Femur (tissue), 1 donor: ENCODE measurements at places on chromosomes 5 and 9.

DNA sequence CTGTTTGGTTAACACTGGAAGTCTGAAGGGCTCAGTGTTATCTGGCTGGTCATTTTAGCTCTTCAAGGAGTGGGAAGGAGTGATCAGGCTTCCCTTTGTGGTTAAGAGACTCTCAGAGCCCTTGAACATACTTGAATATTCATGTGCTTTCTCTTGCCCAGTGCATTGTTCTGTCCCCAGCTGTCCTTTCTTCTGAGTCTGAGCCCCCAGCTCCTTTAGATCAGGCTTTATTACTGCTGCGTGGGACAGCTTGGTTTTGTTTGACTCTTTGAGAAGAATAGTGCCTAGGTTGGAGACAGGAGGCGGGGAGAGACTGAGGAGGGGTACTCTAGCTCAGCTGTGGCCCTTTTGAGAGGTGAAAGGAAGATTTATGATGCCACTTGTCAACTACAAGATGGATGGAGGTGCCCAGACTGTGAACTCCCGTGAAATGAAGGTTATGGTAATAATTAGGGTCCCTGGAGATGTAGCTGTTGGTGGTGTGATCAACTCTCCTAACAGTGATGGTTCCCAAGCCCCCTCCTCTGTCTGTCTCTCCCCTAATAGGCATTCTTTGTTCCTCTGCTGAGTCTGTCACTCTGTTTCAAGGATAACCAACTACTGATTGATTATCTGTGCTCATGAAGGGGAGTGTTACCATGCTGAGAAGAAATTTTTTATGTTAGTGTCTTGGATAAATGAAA, 83.1 kb upstream of the GLRA1 start:
- DNase-seq = no peak

DNA sequence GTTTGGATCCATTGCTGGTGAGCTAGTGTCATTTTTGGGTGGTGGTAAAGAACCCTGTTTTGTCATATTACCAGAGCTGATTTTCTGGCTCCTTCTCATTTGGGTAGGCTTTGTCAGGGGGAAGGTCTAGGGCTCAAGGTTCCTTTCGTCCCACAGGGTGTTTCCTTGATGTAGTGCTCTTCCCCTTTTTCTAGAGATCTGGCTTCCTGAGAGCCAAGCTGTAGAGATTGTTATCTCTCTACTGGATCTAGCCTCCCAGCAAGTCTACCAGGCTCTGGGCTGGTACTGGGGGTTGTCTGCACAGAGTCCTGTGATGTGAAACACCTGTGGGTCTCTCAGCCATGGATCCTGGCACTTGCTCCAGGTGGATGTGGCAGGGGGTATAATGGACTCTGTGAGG, 145.9 kb downstream of the HINT1 start:
- no peak for DNase-seq

- no peak for DNase-seq
Observed at GRCh38 chr5:74963407-74963806, 89.0 kb downstream of the GCNT4 start.

- DNase-seq = no peak
Observed at GRCh38 chr5:170372971-170373370, 16.2 kb downstream of the KCNMB1 start.

DNA sequence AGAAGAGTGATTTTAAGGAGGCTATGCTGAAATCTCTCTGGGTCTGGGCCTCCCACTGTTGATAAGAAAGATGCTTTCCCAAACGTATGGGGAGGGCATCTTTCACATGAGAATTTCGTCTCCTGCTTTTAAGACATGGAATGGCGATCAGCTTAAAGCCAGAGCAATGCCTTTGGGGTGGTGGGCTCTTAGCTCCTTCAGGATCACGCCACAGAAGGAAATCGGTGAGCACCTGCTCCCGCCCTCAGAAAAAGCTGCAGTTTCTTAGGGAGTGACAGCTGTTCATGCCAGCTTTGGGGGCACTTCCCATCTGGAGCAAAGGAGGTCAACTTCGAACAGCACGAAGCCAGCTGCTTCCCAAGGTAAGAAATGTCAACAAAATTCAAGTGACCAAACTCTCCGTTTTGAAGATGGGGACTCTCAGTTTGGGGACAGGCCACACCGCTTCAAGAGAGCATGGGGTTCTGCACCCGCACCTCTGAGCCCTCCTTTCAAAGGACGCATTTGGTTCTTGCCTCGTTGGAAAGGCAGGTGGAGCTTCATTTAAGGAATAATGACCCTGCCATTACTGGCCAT, 39.0 kb downstream of the TRIP13 start:
- no peak for DNase-seq

- DNase-seq = peak; percentile 59
Observed at GRCh38 chr5:400282-401145, 42.5 kb upstream of the EXOC3 start.

DNA sequence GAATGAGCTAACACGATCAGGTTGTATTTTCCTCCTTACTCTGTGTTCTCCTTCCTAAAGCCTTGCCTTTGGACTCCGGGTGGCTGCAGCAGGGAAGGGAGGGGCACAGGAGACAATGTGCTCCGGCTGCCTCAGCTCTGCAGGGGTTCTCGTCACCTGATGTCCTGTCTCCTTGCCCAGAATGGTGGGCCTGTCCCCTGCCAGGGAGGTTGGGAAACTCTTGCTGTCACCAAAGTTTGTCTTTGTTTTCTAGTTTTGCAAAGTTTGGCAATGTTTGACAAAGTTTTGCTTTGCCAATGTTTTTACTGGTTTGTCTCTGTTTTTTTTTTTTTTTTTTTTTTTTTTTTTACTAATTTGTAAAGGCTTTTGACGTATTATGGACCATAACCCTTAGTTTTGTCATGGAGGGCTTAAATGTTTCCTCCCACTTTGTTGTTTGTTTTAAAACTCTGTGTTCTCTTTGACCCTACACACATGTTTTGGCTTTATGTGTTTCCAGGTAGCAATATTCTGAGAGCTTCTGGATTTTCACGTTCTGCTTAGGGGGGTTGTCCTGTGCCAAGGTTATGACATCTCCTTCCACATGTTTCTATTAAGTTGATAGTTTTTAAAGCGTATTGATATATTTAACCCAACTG, 49.3 kb downstream of the GADD45G start:
- DNase-seq = no peak

DNA sequence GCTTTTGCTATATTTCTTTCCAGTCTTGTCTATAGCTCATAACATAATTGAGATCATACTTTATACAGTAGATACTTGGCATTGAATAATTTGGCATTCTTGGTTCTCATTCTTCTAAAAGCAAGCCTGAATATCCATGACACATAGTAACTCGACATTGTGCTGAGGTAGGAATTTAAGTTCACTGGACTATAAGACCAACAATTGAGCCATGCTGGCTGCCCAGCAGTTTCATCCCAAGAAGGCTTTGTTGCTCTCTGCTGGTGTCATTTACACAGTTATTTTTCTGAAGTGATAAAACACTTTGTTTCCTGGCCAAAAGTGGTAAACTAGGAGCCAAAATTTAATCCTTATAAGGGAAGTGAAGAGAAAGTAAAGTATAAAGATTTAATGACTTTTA, 192.0 kb downstream of the ADAMTSL1 start:
- no peak for DNase-seq

- no peak for DNase-seq
Observed at GRCh38 chr9:13665418-13666066, 386.1 kb upstream of the MPDZ start.

- DNase-seq = no peak
Observed at GRCh38 chr9:9563817-9564216, 1049.0 kb downstream of the PTPRD start.

GRCh38 chr5:180007582-180007981, 64.0 kb downstream of the RNF130 start:
- peak; percentile 32 for DNase-seq

DNA sequence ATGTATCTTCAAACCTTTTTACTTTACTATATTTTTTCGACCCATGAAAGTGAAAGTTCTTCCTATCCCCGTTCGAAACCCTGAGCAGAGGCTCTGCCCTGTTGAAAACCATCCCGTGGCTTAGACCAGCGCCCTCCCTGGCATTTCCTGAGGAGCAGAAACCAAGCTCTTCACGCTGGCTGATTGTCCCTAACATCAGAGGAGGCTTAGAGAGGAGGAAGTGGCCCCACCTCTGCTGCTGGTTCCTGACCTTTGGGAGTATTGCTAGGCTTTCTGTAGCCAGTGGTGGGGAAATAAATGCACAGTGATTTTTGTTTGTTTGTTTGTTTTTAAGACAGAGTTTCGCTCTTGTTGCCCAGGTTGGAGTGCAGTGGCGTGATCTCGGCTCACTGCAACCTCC, 4.2 kb upstream of the PTGES start:
- DNase-seq = no peak

- DNase-seq = no peak
Observed at GRCh38 chr5:165627548-165628170, 2122.2 kb downstream of the MAT2B start.

DNA sequence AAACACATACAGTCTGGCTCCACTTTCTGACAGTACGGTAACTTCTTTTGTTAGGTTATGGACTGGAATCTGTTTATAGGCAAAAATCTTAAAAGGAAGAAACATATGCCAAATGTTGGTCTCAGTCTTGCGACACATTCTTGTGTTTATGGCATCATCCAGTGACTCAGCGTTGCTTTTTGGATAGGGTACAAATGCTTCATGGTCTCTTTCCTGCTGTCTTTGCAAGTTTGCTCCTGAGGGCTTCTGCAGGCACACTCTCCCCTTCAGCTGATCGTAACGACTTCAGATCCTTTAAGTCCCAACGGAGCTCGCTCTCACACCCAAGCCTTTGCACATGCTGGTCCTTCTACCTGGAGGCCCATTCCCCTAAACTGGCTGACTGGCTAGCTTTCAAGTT, 23.6 kb upstream of the TNFSF8 start:
- peak; percentile 24 for DNase-seq

DNA sequence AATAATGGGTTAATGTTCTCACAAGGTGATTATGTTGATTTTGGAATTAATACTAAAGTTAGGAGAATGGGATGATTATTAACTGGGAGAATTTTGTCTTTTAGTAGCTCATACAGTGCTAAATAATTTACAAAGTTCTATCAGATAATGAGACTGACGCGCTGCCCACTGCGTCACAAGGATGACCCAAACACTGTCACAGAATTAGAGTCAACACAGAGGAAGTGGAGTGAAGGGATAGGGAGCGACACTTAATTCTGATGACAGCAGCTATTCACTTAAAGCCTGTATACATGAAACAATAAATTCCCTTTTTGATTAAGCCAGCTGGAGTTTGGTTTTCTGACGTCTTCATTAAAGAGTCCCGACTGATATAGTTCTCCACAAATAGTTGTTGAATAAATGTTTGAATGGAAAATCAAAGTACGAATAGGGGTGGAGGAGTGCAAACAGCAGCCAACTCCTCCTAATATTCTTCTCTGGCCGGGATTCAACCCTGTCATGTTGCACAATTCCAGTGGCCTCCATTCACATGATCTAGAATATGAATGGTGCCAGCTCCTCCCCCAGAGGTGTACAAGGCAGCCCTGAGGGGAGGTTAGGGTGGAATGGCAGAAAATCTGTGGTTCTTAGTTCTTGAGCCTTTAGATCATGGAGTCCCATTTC, 140.3 kb downstream of the PCSK1 start:
- DNase-seq = no peak

GRCh38 chr5:62762503-62762902, 183.9 kb downstream of the LRRC70 start:
- DNase-seq = no peak

- DNase-seq = no peak
Observed at GRCh38 chr5:98031496-98031895, 742.0 kb upstream of the RGMB start.

GRCh38 chr9:37302277-37302676, 120.2 kb upstream of the GRHPR start:
- no peak for DNase-seq

- peak; percentile 32 for DNase-seq
Observed at GRCh38 chr5:142013734-142014521, 1.1 kb upstream of the GNPDA1 start.

GRCh38 chr5:142219146-142219545, 105.7 kb downstream of the SPRY4 start:
- no peak for DNase-seq

GRCh38 chr5:135405082-135405481, 6.1 kb upstream of the MACROH2A1 start:
- no peak for DNase-seq

DNA sequence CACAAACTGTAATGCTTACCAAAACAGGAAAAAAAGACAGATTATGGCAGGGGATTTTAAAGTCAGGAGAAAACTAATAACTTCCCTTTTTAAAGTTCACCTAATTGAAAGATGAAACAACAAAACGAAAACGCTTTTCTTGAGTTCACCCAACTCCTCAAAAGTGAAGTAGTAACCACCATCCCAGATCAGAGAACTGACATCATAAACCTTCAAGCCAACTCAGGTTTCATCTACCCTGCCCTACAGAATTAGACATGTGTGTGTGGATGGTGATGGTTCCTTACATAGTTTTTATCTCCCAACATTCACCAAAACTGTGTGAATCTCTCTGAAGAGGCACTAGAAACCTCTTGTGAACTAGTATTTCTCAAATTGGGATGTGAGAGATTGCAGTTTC, 195.2 kb upstream of the PTGER4 start:
- no peak for DNase-seq

- no peak for DNase-seq
Observed at GRCh38 chr5:163460562-163461171, at the start of gene HMMR. HMMR (plus strand) TSS chr5:163460632; CDS start chr5:163460693, 61 bp downstream.

DNA sequence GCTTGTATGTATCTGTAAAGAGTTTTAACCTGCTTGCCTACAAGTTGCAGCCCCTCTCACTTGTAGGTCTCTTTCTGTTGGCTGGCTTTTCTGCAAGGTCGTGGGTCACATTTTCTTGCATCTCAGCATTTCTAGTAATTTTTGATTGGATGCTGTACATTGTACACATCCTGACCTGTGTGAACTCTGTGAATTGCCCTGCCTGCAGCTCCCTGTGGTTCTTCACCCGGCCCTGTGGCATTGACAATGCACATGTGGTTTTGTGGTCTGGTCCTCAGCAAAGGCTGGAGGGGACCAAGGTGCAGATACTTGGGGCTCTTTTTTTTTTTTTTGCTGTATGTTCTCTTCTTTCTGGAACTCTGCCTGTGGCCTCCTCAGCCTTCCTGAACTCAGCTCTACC, 53.6 kb downstream of the WNK2 start:
- DNase-seq = no peak

DNA sequence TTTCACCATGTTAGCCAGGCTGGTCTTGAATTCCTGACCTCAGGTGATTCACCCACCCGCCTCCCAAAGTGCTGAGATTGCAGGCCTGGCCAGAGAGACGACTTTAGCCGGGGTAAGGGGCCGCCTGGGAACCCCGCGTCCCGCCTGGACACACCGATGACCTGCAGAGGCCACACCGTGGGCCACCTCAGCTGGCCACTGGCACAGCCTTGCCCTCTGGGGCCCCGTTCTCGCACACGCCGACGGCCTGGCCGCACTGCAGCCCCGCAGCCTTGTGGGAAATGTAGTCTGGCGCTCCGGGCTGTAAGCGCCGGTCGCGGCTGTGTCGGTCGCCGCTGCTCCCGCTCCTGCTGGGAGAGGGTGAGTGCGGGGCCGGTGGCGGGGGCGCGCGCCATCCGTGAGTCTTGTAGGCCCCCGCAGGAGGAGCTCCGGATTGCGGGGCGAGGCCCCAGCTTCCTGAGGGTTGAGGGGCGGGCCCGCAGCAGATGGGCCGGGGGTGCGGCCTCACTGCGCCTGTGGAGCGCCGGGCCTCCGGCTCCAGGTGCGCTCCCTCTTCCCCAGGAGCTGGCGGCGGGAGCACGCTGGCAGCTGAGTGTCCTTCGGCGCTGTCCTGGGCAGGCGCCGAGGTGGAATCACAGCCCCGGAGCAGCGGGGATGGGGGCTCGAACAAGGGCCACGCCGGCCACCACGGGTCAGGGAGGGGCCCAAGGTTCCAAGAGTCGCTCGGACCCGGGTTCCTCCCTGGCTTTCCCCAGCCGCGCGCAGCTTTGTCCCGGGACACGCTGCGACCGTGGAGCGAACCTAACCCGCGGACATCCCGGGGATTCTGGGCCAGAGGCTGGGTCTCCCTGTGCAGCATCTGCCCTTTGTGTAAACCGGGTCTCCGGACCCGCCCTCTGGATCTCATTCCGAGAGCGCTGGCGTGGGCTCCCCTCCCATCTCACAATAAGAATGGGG, at the start of gene ZFP2:
ZFP2 (plus strand) TSS at position 299 of the 957 bp plus-strand sequence. CDS start 35,401 bp downstream, outside the sequence.
- peak; percentile 78 for DNase-seq
